Activated naive CD4-positive, alpha-beta T cell (primary cell): ENCODE measurements at places on chromosomes 7 and 10.
A peak's percentile ranks its signal among the peaks of the same experiment; 100 is the strongest.

DNA sequence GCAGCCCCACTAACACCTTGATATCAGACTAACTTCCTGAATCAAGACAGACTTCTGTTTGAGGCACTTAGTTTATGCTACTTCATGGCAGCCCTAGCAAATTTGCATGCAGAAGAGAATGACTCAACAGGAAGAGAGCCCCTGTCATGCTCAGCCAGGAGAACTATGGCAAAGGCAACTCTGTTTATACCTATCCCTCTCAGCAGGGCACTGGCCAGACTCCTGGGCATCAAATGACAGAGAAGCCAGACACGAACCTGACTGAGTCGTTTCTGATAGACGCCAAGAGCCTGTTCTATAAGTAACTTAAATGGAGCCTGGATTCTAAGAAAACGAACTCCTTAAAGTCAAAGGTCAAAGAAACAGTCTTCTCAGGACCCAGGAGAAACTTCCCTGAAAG lies 50.9 kb upstream of the UNC5B start:
- DNase-seq: no peak

DNA sequence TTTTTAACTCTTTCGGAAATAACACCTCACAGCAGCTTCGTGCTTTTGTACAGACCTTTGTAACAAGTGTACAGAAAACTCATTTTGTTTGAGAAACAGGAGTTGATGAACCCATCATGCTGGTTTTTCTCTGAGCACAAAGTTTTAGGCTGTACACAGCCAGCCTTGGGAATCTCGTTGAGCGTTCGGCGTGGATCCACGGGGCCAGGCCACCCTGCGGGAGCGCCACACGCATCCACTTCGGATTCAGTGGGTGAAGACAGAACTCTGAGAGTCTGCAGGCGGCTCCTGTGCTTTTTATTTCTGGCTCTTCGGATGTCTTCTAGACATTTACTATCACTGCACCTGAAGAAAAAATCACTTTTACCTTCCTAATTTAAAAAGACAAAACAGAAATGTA lies 131.2 kb downstream of the SMURF1 start:
- no peak for DNase-seq

GRCh38 chr10:30070001-30070685 lies 10.8 kb upstream of the JCAD start:
- no peak for DNase-seq

- peak; percentile 89 for DNase-seq
Observed at GRCh38 chr7:2353936-2354185, 766 bp upstream of the EIF3B start.

DNA sequence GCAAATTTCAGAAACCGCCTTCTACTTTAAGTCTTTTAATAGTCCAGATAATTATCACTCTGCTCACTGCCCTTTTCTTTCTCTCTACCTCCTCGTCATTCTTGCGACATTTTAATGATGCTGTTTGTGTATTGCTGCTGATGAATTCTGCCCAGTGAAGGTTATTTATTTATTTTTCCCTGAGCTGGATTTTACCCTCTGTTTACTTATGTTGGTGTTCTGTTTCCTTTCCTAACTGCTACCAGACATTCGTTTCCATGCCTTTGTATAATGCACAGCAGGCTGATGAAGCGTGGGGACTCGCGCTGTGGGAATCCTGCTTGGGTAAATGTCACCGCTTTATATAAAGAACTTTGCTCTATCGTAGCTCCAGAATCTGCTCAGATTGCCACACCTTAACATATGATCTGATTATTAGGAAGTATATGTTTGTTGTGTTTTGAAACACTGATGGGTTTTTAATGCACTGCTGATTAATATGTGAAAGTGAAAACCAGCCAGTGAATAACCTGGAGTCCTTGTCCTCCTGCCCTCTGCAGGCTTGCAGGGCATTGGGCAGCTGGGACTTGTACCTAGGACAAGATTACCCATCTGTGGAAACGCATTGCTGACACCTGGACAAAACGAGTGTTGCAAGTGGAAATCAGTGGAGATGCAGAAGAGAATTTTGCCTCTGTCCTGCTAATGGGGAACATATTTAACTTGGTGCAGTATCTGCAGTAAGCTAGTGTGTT lies 291.5 kb downstream of the SDK1 start:
- no peak for DNase-seq

DNA sequence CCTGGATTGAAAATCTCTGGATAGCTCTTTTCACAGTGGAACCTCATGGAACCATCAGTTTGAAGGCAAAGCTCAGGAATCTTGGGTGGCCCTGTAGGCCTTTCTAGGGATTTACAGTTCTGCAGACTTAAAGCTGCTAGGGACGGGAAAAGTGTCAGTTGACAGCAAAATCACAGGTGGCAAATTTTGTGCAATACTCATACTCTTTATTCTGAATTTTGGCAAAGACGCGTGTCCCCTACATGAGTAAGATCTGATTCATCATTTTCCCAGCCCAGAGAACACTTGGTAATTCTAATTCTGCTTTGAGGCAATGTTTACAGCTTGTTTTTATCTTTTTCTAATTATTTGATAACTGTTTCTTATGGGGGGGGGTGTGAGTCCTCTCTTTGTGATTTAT lies 3.6 kb downstream of the LRRC17 start:
- DNase-seq: no peak

- no peak for DNase-seq
Observed at GRCh38 chr7:55073976-55074528, 55.2 kb downstream of the EGFR start.

DNA sequence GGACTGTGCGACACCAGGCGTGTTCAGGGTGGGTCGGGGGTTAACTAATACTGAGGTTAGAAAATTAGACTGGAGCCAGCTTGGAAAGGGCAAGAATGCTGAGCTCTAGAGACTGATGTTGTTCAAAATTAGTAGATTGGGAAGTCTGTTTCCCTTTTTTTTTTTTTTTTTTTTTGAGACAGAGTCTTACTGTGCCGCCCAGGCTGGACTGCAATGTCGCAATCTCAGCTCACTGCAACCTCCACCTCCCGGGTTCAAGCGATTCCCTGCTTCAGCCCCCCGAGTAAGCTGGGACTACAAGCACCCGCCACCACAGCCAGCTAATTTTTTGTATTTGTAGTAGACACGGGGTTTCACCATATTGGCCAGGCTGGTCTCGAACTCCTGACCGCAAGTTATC lies 2.7 kb upstream of the CPVL start:
- DNase-seq: no peak

DNA sequence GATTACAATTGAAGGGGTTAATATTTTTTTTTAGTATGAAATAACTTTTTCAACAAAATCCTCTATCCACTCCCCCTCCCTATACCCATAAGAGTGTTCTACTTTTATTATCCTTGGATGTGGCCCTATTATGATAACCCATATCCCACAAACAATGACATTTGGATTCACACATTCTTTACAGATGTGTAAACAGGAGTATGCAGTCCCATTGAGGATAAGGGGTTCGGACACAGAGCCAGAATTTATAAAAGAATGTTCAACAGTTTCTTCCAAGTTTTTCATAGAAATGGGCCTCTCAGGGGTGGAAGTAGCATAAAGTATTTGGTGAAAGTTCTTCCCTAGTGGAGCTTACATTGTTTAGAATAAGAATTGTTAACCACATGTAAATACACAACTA lies 16.1 kb upstream of the PCLO start:
- no peak for DNase-seq

DNA sequence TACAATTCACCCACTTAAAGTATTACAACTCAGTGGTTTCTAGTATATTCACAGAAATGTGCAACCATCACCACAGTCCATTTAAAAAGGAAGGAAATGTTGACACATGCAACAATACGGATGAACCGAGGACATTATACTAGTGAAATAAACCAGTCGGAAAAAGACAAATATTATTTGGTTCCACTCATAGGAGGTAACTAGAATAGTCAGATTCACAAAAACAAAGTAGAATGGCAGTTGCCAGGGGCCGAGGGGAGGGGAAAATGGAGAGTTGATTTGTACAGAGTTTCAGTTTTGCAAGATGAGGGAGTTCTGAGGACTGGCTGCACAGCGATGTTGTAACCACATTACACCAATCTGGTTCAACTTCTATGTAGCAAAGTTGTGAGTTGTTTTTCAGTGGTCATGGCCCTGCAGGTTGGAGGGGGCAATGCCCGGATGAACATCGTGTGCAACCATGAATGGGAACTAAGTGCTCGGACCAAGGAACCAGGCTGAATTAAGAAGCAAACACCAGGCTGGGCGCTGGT lies 17.6 kb upstream of the TNPO3 start:
- no peak for DNase-seq

DNA sequence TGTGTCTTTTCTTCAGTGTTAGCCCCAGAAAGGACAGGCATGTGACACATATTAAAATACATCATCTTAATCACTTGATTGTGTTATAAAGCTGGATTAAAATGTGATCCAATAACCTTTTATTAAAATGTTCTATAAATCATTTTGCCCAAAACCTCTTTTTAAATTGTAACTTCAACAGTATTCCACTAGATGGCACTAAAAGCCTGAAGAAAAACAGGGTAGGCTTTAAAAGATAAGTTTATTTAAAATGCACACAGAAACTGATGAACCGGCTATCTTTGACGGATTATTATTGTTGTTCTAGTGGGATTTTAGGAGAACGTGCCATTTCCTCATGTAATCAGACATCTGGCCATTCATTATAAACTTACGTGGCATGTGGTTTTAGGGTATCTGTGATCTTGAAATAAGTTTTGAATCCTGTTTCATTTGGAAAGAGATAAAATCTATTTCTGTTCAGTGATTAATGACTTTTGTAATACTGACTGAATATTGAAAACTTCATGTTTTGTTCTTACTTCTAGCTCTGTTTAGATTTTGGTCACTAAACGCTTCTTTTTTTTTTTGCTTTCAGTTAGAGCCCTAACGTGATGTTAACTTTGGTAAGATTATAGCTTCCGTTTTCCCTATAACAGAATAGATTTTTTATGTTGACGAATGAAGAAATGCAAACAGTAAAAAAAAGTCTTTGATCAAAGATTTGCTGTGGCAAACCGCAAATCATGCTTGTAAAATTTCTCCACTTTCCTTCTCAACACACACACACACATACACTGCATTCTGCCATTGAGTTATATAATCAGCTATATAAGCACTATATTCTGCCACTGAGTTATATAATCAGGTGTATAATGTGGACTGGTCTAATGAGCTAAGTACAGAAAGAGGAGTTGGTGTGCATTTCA lies 13.6 kb downstream of the VPS50 start:
- no peak for DNase-seq

DNA sequence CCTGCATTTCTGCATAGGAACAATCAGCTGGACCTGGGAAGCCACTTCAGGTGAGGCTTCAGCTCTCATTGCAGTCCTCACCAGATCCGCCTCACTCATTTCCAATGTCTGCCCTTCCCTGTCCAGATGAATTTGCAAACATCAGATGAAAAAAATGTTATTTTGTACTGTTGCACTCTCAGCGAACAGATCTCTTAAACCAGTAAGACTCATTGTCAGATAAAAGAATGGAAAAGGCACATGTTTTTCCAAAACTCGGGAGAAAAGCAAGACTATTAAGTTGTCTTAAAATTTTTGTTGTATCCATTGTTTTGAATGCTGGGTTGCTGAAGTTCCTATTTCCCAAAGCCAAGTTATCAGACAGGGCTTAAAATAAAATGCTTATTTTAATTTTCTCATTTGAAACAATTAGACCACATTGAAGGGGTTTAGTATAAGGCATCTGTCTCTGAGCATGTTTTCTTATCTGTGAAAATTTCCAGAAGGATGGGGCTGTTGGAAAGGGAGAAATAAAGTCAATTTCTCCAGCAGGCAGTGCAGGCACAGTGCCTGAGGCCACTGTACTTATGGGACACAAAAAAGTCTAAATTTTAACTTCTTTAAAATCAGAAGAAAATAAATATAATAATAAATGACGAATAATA lies 396.8 kb downstream of the KCNMA1 start:
- DNase-seq: no peak

DNA sequence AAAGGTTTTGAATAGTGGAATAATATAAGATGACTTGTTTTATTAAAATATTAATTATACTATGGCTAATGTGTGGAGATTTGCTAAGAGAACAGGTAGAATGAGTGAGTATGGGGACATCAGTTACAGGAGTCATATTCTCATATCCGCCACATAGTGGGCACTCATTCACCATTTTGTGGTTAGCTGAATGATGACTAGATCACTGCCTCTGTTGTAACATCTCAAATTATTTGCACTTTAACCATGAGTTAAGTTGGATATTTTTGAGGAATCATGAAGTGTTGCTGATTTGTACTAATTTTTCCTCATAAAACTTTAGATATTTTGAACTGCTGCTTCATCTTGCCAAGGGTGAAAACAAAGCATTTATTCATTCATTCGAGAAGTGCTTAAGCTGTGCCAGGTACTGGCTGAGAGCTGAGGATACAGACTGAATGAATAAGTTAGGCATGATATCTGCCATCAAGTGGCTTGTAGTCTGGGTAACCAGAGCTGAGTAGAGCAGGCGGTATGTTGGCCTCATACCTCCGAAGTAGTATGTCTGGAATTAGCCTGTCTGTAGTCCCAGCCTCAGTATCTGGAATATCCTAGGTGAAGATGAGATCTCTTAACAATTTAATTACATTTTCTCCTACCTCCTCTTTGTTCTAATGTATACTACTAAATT lies 100.5 kb downstream of the ZEB1 start:
- no peak for DNase-seq
